ENCODE measurements at places on chromosomes 16 and 17.

DNA sequence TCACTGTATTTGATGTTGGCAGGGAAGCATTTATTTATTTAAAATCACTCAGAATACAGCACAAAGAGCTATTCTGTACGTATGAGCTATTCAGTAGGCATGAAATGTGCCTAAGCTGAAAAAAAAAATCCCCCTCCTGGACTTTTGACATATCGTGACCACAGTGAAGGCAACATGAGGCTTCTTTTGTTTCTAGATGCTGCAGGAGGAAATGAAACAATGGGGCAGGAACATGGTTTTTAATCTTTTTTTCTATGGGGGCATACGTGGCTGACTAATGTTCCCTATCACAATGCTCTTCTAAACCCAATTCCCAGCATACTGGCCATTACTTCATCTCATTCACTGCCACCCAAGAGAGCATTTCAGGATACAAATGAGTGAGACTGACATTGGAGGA lies 191.0 kb upstream of the PMFBP1 start:
- DNase-seq, result no peak

DNA sequence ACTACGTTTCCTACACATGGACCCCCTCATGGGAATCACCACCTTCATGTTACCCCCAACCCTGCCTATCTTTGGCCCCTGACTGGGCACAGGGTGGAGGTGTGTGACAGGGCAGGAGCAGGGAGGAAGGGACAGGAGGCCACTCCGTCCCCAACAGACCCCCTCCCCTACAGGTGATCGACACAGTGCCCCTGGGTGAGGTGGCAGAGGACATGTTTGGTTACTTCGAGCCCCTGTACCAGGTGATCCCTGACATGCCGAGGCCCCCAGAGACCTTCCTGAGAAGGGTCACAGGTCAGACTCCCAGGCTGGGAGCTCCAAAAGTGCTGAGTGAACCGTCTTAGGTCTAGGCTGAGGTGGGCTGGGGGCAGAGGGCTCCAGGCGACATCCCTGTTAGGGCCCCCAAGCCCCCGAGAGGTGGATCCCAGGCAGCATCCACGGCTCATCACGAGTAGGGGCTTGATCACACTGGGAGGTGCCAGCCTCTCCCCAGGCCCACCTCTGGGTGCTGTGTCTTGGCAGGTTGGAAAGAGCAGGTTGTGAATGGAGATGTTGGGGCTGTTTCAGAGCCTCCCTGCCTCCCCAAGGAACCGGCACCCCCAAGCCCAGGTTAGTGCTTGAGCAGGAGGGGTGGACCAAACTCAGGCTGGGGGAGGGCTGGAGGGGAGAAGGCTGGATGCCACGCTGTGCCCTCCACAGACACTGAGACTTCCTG lies 1.5 kb downstream of the ACBD4 start:
- no peak for DNase-seq

- DNase-seq, result no peak
Measured at GRCh38 chr16:74051-74746, 1.8 kb upstream of the RHBDF1 start.

GRCh38 chr17:43570518-43570928 lies 24.4 kb upstream of the ETV4 start:
- no peak for DNase-seq

DNA sequence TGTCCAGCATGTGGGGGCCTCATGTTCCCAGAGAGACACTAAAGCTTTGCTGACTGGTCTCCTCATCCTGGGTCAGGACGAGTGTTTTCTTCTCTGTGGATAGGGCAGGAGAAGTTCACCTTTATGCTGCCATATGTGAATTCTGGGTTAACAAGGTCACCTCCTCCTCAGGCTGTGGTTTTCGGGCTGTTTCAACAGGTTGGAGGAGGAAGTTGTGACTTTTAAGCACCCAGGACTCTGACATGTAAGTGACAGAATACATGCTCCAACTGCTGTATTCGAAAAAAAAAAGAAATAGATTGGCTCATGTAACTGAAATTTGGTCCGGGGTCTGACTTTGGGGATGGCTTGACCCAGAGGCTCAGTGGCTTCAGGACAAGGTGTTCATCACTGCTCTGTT lies 54.2 kb downstream of the SNX20 start:
- no peak for DNase-seq

GRCh38 chr16:2963723-2964474 lies at the start of gene KREMEN2:
Gene KREMEN2 (plus strand): TSS chr16:2964275. CDS start chr16:2964521, 246 bp downstream.
- DNase-seq, result peak; percentile 85

DNA sequence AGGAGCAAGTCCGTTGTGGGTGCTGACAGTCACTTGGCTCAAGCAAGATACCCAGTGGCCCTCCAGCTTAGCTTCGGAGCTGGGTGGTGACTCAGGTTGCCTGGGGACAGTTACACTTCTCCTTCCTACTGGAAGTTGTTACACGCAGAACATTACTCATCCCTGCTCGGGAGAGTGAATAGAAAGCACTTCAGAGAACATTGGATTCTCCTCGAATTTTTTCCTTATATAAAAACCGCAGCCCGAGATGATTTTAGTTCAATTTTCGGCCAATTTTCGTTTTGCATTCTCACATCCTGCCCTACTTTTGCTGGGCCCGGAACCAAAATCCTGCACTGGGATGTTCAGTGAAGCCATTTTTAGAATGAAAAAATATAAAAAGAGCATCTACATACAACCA lies 99.7 kb downstream of the ELAC2 start:
- no peak for DNase-seq

DNA sequence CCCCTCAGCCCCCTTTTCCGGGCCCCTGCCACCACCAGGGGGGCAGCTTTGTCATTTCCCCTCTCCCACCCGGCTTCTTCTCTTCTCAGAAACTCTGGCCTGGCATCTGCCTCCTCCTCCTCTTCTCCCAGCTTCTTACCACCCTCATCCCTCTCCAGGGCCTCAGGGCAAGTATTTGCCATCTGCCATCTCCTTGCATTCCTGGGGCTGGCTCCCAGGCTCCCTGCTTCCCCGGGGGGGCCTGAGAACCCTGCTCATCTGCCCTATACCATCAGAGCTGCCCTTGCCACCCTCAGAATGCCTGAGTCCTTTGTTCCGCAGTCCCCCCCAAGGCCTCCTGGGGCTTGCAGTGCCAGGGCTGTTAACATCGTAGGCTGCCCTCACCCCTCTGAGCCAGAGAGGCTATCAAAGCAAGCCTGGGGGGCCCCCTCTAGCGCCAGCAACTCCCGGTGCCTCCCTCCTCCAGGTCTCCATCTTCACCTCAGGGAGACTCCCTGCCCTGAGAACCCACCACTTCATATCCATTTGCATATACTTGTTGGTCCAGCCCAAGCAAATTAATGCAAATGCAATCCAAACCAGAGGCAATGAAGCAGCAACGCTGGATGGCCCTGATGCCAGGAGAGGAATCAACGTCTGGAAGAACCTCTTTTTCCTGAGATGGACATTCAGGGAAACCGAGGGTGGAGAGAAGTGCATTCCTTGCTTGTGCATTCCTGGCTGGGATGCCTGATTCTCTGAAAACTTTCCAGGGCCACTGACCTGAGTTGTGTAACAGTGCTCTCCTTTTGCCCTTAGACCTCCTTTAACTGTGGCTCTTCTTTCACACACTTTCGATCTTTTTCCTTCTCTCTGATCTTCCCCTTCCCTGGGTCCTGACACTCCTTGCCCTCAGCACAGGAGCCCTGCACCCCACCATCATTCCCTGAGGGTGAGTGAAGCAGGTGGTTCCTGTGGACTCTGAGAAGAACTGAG lies 20.7 kb upstream of the SP2 start:
- no peak for DNase-seq

GRCh38 chr17:41415833-41416335 lies 8.5 kb downstream of the KRT37 start:
- peak; percentile 77 for DNase-seq

GRCh38 chr17:42399948-42400843 lies 12.0 kb upstream of the STAT3 start:
- DNase-seq, result no peak

GRCh38 chr17:82021107-82021899 lies 1.4 kb downstream of the CENPX start:
- DNase-seq, result peak; percentile 77

DNA sequence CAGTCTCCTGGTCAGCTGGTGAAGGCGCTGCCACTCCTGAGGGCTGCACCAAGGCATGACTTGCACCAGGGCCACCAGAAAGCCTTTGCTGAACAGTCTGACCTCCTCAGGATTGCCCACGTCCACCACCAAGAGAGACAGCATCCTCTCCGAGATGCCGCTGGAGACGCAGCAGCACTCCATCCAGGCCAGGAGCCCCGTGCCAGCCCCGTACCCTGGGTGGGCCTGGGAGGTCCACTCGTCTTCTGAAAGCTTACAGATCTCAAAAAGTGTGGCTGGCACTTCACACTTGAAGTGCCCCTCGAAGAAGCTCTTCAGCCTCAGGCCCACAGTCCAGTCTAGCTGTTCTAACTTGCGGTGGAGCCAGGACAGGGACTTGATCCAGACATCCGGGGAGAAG lies 6.7 kb downstream of the GEMIN4 start:
- no peak for DNase-seq

GRCh38 chr16:31213877-31214707 lies at the start of gene TRIM72:
Gene TRIM72 (plus strand): TSS chr16:31214119. CDS start chr16:31214739, 620 bp downstream.
- no peak for DNase-seq

GRCh38 chr17:79075861-79076406 lies 1.3 kb downstream of the ENGASE start:
- no peak for DNase-seq

DNA sequence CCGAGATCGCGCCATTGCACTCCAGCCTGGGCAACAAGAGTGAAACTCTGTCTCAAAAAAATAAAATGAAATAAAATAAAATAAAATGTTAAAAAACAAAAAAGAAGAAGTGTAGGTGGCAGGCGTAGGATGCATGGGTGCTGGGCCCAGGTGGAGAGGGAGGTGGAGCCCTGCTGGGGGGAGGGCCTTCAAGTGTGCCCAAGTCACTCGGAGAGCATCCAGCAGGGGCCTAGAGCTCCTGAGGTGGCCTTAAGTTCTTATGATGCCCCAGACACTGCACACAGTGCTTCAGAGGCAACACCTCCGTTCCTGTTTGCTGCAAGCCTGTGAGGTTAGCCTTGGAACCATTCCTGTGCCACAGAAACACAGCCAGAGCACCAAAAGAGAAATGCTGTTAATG lies 23.2 kb downstream of the IL4R start:
- DNase-seq, result no peak

DNA sequence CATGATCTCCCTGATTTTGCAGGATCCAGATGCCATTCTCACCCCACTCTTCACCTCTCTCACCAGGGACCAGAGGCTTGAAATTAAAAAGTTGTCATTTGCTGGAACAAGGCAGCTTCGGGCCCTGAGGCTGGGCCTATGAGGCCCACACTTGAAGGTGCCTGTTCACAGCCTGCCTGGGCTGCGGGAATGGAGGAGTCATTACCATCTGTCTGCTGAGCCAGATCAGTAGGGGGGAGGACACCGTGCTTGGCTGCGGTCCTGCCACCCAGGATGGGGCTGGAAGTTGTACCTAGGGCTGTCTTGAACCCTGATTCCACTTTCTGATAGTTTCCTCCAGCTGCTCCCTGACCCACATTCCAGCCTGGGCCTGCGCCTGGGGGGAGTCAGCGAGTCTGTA lies 208.3 kb upstream of the N4BP1 start:
- DNase-seq, result no peak

DNA sequence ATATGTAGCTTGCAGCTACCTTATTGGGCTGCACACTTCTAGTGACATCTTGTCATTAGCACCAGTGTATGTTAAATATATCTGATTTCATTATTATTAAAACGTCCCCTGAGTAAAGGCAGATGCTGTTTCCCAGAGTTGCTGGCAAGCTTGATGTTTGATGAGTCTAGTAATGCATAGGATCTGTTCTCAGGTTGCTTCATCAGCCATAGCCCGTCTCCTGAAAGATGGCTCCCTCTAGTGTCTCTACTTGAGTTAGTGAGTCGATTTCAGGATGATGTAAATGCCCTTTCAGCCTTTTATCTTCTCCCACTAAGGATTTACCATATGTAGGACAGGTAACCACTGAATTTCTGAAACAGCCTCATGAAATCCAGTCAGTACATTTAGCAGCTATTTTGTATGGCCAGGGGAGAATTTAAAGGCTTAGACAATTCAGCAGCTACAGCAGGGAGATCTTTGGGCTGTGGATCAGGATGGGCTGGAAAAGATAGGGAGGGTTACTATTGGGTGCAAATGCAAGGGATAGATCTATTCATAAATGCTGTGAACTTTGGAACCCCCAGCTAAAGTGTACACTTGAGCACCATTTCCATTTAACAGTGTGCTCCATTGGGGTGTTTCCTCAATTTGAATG lies 376.3 kb downstream of the CNTNAP4 start:
- peak; percentile 73 for DNase-seq

GRCh38 chr17:45948498-45948880 lies 50.6 kb upstream of the STH start:
- DNase-seq, result no peak

- DNase-seq, result no peak
Measured at GRCh38 chr16:55326261-55327092, 2.5 kb downstream of the IRX6 start.

- no peak for DNase-seq
Measured at GRCh38 chr16:25411396-25412081, 153.9 kb upstream of the ZKSCAN2 start.

GRCh38 chr17:78359321-78359996 lies 418 bp downstream of the SOCS3 start:
- no peak for DNase-seq

GRCh38 chr17:72092710-72093322 lies 28.0 kb upstream of the SOX9 start:
- no peak for DNase-seq

- DNase-seq, result no peak
Measured at GRCh38 chr17:14997290-14997689, 267.8 kb downstream of the PMP22 start.

GRCh38 chr17:81948635-81949378 lies 1.8 kb upstream of the MYADML2 start:
- DNase-seq, result no peak

GRCh38 chr17:81342269-81343070 lies 47.4 kb upstream of the SLC38A10 start:
- DNase-seq, result peak; percentile 56

GRCh38 chr17:73165616-73166404 lies 1.0 kb downstream of the SSTR2 start:
- DNase-seq, result no peak

- peak; percentile 74 for DNase-seq
Measured at GRCh38 chr17:44314869-44315661, 6.7 kb downstream of the RUNDC3A start.

DNA sequence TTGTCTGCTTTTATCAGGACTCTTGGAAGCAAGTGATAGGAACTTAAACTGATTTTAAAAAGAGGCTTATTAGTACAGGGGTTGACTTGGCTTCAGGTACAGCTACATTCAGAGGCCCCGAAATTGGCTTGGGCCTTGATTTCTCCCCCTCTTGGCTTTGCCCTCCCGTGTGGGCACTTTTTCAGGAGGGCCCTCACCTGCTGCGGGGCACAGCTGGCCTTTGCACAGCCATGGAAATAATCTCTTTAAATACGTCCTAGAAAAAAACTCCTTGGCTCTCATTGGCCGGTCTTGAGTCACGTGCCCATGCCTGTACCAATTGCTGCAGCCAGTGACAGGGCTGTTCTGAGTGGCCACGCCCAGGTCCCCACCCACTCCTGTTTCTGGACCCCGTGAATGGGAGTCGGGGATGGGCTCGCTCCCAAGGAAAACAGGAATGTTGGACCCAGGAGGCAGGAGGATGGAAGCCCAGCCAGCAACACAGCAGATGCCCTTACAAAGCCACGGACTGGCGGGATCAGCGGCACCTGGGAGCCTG lies 15.0 kb downstream of the CA5A start:
- no peak for DNase-seq

Data from Caco-2 (cell line).